ENCODE measurements at places on chromosomes 7 and 10. TPM values are rescaled to one million over a fixed set of nuclear protein-coding genes. Genes with fewer than 3 reads are reported as not detected.

C7orf57 gene
- 0.91 TPM for total RNA-seq

- DNase-seq, result peak; percentile 74
Measured at GRCh38 chr10:93199191-93199751, 125.6 kb downstream of the CYP26A1 start.

FOXP2 gene
- 1.7 TPM for total RNA-seq

GRCh38 chr10:66483966-66484365, 441.9 kb upstream of the LRRTM3 start:
- no peak for DNase-seq

CCDC6 gene
- total RNA-seq, result 12.4 TPM

DNA sequence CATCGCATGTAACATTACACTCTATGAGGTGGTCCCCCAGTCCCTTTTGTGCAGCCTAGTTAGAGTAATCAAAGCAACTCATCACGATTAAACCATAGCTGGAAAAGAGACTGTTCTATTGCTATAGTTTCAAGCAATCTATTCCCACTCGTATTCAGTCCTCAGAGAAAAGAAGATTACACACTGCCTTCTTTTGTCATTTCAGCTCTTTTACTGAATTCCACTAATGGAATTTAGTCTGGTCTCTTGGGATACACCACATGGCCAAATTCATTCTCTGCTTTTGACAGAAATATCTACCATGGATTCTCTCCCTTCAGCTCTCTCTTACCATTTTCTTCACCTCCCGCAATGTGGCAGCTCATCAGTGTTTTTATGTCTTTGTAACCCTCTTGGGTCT, 108.9 kb upstream of the HDAC9 start:
- no peak for DNase-seq

NEUROD6 gene
- total RNA-seq, result not detected

DNA sequence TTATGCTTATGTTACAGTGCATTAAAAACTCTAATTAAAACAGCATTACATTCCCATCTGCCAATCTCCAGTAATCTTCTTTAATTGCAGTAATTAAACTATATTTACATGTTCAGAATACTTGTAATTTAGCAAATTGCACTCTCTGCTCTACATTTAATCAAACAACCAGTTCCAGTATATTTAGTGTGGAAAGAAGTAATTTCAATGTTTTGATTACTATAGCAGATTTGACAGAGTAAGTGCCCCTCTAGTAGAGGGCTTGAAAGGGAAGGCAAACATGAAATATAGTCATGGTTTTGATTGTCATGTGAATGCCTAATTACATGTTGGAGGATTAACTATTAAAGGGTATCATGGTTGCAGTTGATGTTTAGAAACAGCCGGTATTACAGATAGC, 739.7 kb downstream of the AUTS2 start:
- DNase-seq, result no peak

- no peak for DNase-seq
Measured at GRCh38 chr7:57653262-57653830, 203.4 kb downstream of the ZNF716 start.

DNA sequence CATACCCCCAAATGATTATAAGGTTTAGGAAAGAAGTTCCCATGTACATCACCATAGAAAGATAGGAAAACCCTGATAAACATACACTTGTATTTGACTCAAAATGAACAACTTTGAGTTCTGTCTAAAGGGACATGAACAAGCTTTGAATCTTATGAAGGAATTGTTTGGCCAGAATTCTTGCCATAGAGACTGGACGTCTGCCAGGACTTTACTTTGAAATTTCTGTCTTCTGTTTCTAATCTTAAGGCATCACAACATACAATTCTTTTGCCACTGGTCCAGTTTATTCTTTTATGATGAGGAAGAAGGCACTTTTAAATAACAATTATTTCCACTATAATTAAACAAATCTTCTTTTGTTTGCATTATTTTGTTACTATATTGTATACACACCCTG, 26.2 kb upstream of the CYP26C1 start:
- no peak for DNase-seq

DNA sequence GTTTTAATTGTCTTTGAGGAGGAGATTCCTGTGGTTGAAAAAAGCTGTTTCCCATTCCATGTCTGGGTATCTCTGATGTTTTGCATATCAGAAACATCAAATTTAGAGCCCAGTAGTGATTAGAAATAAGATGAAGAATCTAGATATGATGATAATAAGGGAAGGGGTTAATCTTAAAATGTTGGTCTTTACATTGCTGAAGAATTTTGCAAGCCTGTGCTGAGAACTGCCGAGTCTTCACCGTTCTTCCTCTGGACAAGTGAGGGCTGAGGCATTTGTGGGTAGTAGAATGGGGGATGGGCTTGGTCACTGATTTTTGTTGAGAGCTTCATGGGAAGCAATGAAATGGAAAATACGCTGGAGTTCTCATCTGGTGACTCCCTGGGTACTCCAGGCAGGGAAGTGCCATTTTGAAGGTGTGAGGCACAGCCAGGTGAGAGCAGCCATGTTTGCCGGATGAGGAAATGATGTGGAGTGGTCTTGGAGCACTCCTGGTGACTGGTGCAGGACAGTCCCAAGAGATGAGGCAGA, 10.2 kb downstream of the TCF7L2 start:
- DNase-seq, result peak; percentile 6
